ENCODE measurements at places on chromosomes 4 and X. TPM values are rescaled to one million over a fixed set of nuclear protein-coding genes. Genes with fewer than 3 reads are reported as not detected.

GRCh38 chr4:117422297-117422696, 336.9 kb upstream of the TRAM1L1 start:
- no peak overlapping the region for H3K27ac ChIP-seq
- H3K36me3 ChIP-seq: no peaks in the 10 kb centered on the region
- no peak overlapping the region for H3K4me3 ChIP-seq
- no peaks in the 10 kb centered on the region for H3K4me1 ChIP-seq

DNA sequence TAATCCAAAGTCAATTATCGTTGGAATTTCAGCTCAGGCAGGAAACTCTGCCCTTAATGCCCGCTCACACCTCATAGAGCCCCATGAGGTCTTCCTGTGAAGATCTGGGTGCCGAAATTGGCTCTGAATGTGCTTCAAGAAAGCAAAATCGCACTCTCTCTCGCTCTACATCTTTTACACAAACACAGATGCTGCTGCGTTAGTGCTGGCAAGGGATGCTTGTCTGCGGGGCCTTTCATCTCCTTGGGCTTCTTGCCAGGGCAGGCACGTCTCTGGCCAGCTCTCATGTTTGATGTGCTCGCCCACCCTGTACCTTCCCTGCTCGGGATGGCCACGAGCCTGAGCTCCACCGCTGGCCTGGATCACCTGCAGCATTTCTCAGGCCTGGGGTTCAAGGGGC, 66.5 kb downstream of the CLCN4 start:
- no peak overlapping the region for H3K4me3 ChIP-seq
- peak overlapping the region; percentile 64 for H3K27ac ChIP-seq
- no peaks in the 10 kb centered on the region for H3K4me1 ChIP-seq
- DNase-seq: no peak
- no peaks in the 10 kb centered on the region for H3K27me3 ChIP-seq

DNA sequence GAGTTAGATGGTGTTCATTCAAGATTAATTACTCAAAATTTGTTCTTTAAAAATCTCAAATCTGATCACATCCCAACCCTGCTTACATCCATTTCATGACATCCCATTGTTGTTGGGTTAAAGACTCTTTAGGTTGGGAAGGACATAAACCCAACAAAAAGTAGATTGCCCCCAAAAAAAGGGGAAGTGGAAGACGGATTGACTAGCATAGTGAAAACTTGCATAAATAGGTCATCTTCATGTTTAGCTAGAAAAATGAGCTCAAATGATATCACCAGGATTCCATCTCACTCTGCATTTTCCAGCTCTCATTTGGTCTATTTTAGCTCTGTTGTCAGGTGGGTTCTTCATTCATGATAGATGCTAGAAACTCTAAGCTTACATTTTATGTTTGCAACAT, 18.5 kb upstream of the TET2 start:
- H3K4me1 ChIP-seq: no peaks in the 10 kb centered on the region
- H3K36me3 ChIP-seq: no peaks in the 10 kb centered on the region
- H3K27ac ChIP-seq: no peak overlapping the region
- H3K4me3 ChIP-seq: no peak overlapping the region
- no peaks in the 10 kb centered on the region for H3K27me3 ChIP-seq

The NXF2B gene
- total RNA-seq: not detected

DNA sequence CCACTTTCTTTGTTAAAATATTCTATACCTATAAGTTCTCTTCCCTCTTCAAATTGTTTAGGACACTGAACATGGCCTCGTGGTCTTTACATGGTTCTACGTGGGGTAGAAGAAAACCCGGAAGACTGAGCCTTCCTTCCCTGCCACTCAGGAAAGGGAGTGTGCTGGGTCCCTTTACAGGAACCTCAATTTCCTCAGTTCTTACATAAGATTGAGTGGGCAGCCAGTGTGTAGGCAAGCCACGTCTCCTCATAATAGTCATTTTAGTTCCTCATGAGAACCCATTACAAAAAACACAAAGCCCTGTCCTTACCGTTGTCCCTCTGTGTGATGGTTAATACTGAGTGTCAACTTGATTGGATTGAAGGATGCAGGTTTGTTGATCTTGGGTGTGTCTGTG, 28.7 kb upstream of the SMIM10L2A start:
- H3K4me1 ChIP-seq: no peaks in the 10 kb centered on the region
- no peak for DNase-seq
- H3K27me3 ChIP-seq: no peaks in the 10 kb centered on the region
- no peak overlapping the region for H3K4me3 ChIP-seq
- H3K27ac ChIP-seq: no peak overlapping the region
- no peaks in the 10 kb centered on the region for H3K36me3 ChIP-seq

DNA sequence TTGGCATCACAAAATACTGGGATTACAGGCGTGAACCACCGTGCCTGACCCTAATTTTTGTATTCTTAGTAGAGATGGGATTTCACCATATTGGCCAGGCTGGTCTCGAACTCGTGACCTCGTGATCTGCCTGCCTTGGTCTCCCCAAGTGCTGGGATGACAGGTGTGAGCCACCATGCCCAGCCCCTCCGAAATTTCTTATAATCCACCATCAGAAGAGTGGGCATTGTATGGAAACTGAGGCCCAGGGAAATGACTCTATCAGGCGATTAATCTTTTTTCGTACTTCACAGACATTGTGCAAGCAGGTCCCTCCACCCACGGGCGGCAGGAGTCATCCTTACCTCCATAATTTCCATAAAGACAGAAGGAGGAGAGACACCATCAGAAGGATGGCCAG, 16.0 kb downstream of the CRLF2 start:
- H3K27ac ChIP-seq: no peak overlapping the region
- no peak for DNase-seq
- no peaks in the 10 kb centered on the region for H3K4me1 ChIP-seq
- H3K36me3 ChIP-seq: no peaks in the 10 kb centered on the region

DNA sequence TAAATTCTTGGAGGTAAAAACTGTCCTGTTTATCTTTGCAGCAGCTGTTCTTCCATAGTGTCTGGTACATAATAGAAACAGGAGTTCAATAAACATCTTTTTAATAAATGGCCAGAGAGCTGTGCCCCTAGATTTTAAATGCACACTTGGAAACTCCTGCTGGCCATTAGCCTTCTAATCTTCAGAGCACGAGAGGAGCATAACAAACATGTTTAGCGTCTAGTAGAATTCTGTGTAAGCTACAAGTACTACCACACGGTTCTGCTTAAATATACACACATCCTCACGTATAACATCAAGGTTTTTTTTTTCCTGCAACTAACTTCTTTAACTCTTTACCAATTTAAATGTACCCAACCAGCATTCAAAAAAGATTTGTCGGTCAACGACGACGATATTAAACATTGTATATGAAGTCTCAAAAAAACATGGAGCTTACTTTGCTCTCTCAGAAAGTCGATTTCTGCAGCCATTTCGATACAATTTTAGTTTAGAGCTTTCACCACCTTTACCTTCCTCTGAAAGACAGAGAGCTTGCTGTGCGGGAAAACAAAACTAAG, 628 bp downstream of the SCLT1 start:
- H3K27me3 ChIP-seq: no peaks in the 10 kb centered on the region
- H3K4me3 ChIP-seq: peak overlapping the region; percentile 88
- peak overlapping the region; percentile 96 for H3K27ac ChIP-seq

DNA sequence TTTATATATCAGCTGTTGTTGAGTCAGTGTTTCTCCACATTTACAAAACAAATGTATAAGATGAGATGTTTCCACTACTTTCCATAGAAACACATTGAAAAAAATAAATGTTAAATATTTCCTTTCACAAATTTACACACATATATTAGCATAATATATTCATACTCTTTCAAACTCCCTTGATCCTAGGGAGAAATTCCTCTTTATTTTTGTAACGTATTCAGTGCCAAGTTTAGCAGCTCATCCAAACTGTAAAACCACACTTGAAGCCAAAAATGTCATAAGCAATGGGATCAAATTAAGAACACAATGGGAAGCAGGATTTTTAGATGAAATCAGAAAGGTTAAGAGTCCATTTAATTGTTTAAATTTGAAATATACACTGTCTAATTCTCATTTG, 381.1 kb upstream of the MAD2L1 start:
- H3K27me3 ChIP-seq: no peaks in the 10 kb centered on the region
- no peak overlapping the region for H3K27ac ChIP-seq
- H3K4me3 ChIP-seq: no peak overlapping the region
- H3K4me1 ChIP-seq: no peaks in the 10 kb centered on the region
- no peak for DNase-seq

DNA sequence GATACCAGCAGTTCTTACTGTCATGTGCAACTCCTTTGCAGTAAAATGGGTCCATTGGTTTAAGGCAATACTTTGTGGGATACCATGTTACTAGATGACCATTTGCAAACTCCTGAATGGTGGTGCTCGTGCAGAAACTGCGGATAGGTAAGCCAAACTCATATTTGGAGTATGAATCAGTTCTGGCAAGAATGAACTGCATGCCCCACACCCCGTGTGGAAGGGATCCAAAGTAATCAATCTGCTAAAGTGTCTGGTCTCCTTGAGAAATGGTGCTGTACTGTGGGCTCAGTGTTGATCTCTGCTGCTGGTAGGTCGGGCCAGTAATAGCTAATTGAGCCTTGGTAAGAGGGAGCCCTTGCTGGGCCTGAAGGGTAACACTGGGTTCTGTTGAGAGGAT, 4.2 kb upstream of the TAB3 start:
- no peaks in the 10 kb centered on the region for H3K36me3 ChIP-seq
- peaks cover 3% of the 10 kb centered on the region for H3K4me1 ChIP-seq
- no peaks in the 10 kb centered on the region for H3K27me3 ChIP-seq
- no peak for DNase-seq

DNA sequence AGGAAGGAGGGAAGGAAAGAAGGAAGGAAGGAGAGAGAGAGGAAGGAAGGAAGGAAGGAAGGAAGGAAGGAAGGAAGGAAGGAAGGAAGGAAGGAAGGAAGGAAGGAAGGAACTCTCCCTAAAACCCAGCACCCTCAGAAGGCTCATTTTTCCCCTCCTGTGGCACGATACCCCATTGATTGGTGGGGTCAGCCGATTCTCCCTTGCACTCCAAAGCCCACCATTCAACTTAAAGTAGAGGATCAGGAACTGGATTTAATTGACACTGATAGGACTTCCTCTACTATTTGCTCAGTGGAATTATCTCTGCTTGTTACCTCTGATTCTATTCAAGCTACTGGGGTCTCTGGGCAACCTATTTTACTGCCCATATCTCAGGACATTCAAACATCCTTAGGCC, 199.2 kb upstream of the MAOA start:
- no peak overlapping the region for H3K27ac ChIP-seq
- H3K4me3 ChIP-seq: no peak overlapping the region
- no peaks in the 10 kb centered on the region for H3K4me1 ChIP-seq
- H3K27me3 ChIP-seq: no peaks in the 10 kb centered on the region

DNA sequence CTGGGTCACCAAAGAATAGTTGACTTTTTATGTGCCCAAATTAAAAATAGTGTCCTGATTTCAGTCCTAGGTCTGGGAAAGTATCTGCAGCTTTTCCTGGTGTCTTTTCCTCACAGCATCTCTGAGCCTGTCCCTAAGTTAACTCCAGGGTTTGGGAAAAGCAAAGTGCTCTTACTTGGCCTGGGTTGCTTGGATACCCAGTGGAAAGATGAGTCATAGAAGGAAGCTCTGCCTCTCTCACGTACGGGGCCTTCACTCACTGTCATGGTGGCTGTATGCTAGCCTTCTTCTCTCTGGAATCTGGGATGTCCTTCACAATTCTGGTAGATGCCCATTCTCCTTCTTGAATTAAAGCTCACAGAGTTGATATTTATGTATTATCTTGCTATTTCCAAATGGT, 607.3 kb downstream of the ANKRD50 start:
- DNase-seq: no peak
- H3K4me1 ChIP-seq: no peaks in the 10 kb centered on the region
- no peaks in the 10 kb centered on the region for H3K27me3 ChIP-seq
- no peak overlapping the region for H3K27ac ChIP-seq

The SAGE1 gene
- total RNA-seq: not detected

DNA sequence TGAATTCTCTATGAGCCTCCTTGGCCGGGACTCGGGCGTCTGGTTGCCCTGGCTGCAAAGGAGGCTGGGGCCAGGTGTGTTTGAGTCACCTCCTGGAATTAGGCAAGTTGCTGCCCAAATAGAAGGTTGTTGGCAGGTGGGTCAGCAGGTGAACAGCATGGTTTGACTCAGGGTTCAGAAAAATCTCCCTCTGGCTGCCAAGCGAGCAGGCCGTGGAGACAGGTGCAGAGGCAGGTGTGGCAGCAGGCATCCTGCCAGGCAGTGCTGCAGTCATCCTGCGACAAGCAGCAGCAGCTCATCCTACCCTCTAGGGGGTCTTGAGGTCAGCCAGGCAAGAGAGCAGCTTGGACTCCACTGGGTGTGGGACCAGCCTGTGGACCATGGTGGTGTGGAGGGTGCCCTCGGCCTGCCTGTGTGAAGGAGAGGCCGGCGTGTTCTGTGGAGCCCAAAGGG, 8.2 kb downstream of the MSANTD1 start:
- no peak for DNase-seq
- no peaks in the 10 kb centered on the region for H3K36me3 ChIP-seq
- H3K27ac ChIP-seq: no peak overlapping the region
- no peak overlapping the region for H3K4me3 ChIP-seq

The REPS2 gene
- total RNA-seq: 3.9 TPM

DNA sequence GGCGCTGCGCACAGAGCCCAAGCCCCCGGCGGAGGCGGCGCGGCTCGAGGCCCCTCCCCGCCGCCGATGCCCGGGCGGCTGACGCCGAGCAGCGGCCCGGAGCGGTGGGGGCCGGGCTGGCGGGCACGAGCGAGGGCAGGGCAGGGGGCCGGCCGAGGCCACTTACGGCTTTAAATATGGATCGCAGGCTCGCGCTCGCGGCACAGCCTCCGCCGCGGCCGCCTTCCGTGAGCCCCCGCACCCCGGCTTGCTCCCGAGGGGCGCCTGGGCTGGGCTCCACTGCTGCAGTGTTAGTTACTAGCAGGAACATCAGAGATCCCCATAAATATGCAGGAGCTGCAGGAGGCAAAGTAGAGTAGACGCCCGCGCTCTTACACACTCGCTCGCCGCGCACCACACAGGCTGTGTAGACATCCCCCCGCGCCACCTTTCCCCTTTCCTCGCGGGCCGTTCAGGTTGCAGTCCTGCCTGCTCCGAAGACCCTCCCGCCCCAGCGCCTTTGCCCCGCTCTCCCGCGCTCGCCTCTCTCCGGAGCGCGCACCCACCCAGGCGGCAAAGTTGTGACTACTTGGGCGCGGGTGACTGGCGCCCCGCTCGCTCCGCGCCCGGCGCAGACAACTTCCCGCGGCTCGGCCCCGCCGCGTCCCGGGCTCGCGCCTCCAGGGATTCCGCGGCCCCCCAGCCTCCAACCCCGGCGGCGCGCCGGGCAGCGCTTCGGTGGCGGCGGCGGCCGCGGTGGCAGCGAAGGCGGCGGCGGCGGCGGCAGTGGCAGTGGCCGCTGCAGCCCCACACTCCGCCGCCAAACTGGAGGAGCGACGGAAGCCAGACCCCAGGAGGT, 152.0 kb upstream of the SLC4A4 start:
- H3K4me3 ChIP-seq: peak overlapping the region; percentile 65
- peak; percentile 68 for DNase-seq
- no peaks in the 10 kb centered on the region for H3K27me3 ChIP-seq
- H3K36me3 ChIP-seq: no peaks in the 10 kb centered on the region

- H3K27me3 ChIP-seq: no peaks in the 10 kb centered on the region
- no peak overlapping the region for H3K4me3 ChIP-seq
- H3K4me1 ChIP-seq: no peaks in the 10 kb centered on the region
- no peak overlapping the region for H3K27ac ChIP-seq
- no peaks in the 10 kb centered on the region for H3K36me3 ChIP-seq
Observed at GRCh38 chr4:127335732-127336131, 297.0 kb upstream of the INTU start.

The CC2D2A gene
- total RNA-seq: 52.3 TPM

- peaks cover 10% of the 10 kb centered on the region for H3K36me3 ChIP-seq
- peak overlapping the region; percentile 94 for H3K4me3 ChIP-seq
- H3K4me1 ChIP-seq: no peaks in the 10 kb centered on the region
- DNase-seq: peak; percentile 97
Observed at GRCh38 chr4:173522160-173522950, 7.7 kb downstream of the HAND2 start.
